Neural crest cell (in vitro differentiated cells): ENCODE measurements at places on chromosomes 1 and 21.

GRCh38 chr1:66243548-66244130 lies 290.3 kb upstream of the SGIP1 start:
- DNase-seq = no peak

GRCh38 chr1:95503278-95504030 lies 269.4 kb downstream of the RWDD3 start:
- no peak for DNase-seq

GRCh38 chr21:38810034-38810825 lies 4.5 kb downstream of the ETS2 start:
- DNase-seq = no peak

GRCh38 chr1:5705751-5706150 lies 286.5 kb downstream of the NPHP4 start:
- no peak for DNase-seq

GRCh38 chr21:39908265-39908923 lies 41.2 kb downstream of the PCP4 start:
- DNase-seq = no peak

GRCh38 chr1:42817440-42817767 lies 207 bp upstream of the SVBP start:
- DNase-seq = no peak

DNA sequence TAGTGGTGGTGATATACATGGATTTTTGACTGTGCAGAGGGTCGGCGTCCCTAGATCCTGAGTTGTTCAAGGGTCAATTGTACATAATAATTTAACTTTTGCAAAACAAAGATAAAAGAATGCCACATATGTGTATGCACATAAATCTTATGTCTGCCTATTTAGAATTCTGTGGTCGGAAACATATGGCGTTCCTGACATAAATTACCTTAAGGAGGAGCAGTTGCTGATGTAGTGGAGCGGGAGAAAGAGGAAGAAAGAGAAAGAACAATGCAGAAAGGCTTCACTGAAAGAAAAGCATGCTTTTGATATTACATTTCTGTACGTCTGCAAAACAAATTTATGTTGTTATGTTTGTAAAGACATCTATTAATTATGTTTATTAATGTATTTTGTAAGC lies 40.0 kb downstream of the S1PR1 start:
- DNase-seq = no peak

GRCh38 chr1:184825571-184825970 lies 70.9 kb upstream of the EDEM3 start:
- no peak for DNase-seq

DNA sequence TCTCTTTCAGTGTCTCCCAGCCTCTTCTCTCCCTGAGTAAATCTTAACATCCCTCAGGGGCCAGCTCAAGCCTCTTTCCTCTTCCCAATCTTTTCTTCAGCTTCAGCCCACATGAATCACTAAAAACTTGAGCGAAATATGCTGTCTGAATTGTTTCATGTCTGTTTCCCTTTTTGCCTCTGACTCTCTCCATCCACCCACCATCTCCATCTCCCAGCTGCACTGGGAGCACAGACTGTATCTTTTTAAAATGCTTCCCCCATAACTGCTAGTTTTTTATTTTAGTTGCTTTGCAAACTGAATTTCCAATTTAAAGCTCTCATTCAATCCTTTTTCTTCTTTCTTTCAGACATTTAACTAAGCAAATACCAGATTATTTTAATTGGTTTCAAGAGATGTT lies 3.0 kb upstream of the AHCTF1 start:
- no peak for DNase-seq

- DNase-seq = no peak
These were observed 7.4 kb upstream of the CELSR2 start for GRCh38 chr1:109241841-109242345.

GRCh38 chr21:38610623-38611251 lies 112.5 kb upstream of the ERG start:
- DNase-seq = no peak

DNA sequence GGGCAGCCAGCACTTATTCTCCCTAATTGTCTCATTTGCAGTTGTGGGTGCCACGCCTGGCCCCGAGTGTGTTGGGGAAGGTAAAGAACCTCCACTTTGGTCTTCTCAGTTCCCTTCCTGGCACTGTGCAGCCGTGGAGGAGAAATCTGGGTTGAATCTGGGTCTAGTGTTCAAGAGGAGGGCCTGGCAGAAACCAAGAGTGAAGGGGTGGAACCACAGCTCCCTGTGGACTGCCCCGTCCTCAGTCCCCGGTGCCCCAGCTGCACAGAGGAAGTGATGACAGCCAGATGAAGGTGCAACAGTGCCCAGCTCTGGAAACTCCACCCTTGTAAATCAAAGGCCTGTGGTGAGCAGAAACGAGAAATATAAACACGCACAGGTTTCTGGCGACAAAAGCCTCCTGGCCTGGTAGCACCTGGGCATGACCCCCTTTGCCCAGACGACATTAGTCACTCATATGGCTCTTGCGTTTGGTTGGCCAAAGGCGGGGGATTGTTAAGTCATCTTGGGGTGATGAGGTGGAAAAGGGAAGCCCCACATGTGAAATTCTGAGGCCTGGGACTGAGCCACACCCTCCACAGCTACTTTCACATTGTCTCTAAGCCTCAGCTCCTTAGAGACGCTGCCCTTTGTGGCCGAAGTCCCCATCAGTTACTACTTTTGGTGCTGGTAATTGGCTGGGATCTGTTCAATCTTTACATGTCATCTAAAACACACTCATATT lies 4.2 kb upstream of the ECE1 start:
- DNase-seq = no peak

GRCh38 chr1:218917656-218918055 lies 256.0 kb upstream of the LYPLAL1 start:
- no peak for DNase-seq

- no peak for DNase-seq
These were observed 323.5 kb upstream of the LRRC7 start for GRCh38 chr1:69244211-69244610.

DNA sequence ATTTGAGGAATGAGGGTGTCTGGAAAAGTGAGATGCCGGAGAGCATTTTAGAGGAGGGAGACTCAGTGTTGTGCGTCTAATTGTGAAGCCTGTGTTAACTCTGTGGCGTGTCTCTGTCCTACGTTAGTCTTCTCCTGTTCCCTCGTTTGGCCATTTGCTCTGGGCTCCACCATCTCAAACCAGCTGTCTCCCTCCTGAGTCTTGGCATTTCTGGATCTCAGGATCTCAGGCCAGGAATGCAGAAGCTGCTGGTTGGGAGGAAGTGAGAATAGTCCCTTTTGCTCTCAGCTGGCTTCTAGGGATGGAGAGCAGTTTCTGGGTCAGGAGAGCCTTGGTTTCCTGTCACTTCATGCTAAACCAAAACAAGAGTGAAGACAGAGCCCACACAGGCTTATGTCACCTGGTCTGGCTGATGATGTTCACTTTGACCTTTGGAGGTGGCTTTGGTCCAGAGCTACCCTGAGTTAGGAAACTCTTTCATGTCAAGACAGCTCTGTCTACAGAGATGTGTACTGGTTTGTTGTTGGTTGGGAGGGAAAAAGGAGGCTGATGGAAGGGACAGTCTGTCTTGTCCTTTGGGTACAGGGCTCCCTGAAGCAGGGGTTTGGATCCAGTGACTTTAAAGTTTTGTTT lies 859 bp downstream of the NFASC start:
- DNase-seq = no peak

DNA sequence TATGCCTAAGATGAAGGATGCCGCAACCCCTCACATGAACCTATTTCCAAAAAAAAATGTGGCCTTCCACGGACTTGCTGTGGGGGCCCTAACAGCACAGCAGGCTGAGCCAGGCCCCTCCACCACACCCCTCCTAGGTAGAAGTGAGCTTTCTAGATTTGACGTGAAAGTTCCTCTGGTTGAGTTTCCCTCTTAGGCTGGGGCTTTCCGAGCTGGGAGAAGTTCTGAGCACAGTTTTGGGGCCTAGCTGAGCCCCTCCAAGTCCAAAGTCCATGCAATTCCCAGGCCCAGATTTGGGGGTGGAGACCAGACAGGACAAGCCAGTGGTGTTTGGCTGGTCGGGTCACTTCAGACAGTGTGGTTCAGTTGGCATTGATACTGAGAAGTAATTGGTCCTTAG lies 13.8 kb upstream of the PHLDA3 start:
- DNase-seq = no peak

DNA sequence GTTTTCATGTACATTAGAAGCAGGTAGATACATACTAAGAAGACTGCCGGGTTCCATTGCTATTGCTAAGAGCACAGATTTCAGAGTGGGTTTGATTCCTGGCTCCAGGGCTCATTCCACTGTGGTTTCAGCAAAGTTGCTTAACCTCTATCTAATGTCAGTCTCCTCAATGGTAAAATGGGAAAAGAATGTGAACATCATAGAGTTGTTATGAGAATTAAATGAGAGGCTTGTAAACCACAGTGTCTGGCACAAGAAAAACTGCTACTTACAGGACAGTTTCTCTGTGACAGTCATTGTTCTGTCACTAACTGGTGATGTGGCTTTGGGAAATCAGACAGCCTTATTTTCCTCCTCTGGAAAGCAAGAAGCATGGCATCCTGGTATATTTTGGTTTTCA lies 10.7 kb upstream of the PLXNA2 start:
- no peak for DNase-seq

DNA sequence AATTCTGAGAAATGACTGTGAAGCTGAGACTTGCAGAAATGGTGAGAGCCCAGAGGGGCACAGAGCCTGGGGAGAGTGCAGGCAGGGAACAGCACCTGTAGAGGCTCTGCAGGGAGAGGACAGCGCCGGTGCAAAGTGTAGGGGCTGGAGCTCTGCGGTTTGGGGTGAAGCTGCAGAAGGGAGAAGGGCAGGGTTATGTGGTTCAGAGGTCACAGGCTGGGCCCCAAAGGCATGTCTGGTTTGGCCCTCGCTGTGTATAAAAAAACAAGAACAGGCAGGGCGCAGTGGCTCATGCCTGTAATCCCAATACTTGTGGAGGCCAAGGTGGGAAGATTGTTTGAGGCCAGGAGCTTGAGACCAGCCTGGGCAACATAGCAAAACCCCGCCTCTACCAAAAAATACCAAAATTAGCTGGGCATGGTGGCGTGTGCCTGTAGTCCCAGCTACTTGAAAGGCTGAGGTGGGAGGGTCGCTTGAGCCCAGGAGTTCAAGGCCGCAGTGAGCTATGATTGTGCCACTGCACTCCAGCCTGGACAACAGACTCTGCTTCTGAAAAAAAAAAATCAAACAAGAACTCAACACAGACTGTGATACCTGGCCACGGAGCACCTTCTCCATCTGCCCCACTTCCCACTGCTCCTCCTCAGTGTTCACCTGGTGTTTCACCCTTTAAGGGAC lies 29.1 kb downstream of the SERINC2 start:
- no peak for DNase-seq

- peak; percentile 40 for DNase-seq
These were observed 180.3 kb downstream of the DISC1 start for GRCh38 chr1:231806623-231807495.

- no peak for DNase-seq
These were observed 1183.7 kb upstream of the PRMT6 start for GRCh38 chr1:105872817-105873216.

DNA sequence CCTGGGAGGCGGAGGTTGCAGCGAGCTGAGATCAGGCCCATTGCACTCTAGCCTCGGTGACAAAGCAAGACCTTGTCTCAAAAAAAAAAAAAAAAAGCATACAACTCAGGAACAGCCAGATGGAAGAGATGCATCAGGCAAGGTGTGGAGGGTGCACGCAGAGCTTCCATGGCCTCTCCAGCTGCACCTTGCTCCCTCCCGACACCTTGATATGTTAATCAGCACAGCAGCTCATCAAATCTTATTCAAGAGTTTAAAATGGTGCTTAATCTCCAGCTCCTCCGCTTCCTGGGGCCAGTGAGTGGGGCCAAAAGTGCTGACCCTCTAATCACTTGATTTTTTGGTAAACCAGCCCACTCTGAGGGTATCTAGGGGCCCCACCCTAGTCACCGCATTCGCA lies 29.3 kb upstream of the FAM89A start:
- no peak for DNase-seq

- no peak for DNase-seq
These were observed 65.1 kb downstream of the KCNK1 start for GRCh38 chr1:233679030-233679429.

DNA sequence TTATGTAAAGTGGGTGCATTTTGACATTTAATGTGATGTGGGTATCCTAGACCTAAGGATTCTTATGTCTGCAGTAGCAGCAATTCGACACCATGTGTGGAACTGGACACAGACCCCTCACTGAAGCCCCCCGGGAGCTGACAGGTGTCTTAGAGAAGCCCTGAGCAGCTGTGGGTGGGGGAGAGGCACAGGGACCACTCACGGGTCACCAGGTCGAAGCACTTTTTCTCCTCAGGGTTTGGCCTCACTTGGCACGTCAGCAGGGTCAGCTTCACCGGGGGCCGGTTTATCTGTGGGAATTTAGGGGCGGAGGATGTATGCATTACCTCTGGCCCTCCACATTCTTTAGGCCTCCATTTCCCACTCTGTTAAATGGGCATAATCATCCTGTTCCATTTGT lies 14.0 kb upstream of the TCEA3 start:
- DNase-seq = no peak

DNA sequence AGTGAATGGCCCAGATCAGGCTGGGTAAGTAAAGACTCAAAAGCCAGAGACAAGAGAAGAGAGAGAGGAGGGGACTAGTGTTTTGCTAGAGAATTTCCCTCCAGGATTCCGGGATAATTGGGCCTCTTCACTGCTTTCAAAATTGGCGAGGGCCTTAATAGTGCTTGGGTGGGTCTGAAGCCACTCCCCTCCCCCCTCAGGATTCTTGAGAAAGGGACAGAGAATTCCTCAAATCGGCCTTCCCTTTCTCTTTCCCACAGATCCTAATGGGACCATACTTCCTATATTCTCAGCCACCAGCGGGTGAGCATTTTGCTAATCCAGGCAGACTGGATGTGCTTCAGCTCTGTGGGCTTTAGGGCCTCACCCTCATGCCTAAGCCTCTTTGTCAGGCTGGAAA lies 11.9 kb downstream of the SFN start:
- DNase-seq = no peak

- no peak for DNase-seq
These were observed 125.4 kb upstream of the DAB1 start for GRCh38 chr1:57549300-57549699.

- no peak for DNase-seq
These were observed 688.5 kb downstream of the MATN1 start for GRCh38 chr1:30034627-30035521.

DNA sequence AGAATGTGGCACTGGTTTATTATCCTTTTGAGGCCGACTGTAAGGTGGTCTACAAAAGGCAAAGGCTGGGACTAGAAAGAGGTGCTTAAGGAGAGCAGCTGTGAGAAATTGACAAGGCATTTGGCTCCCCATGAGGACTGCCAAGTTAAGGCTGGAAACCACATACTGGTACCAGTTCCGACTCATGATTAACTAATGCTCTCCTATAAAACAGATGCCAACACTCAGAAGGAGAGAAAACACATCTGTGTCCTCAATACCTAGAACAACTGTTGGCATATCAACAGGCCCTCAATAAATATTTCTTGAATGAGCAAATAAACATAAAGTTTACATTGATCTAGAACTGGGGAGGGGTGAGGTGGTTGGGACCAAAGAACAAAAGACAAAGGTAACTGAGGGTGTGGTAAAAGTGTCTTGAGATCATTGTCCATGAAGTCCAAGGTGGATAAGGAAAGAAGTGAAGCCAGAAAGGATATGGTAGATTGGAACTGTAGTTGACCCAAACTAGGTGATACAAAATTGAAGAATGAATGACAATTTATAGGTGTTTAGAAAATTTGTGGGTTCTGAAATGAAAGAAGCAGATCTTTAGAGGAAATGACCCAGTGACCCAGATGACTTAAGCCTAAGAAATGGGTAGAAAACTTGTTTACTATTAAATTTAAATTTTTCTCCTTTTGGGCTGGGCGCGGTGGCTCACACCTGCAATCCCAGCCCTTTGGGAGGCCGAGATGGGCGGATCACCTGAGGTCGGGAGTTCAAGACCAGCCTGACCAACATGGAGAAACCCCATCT lies 16.9 kb upstream of the MCL1 start:
- DNase-seq = no peak

- no peak for DNase-seq
These were observed 1.9 kb upstream of the MEF2D start for GRCh38 chr1:156502391-156502893.
